Osteoblast (primary cell): ENCODE measurements at places on chromosomes 7 and 10. TPM values are rescaled to one million over a fixed set of nuclear protein-coding genes. Genes with fewer than 3 reads are reported as not detected.
A peak's percentile ranks its signal among the peaks of the same experiment; 100 is the strongest.

GRCh38 chr7:123689250-123689649 is 33.6 kb downstream of the LMOD2 start:
- H3K4me3 ChIP-seq: no peak overlapping the region
- no peaks in the 10 kb centered on the region for H3K27me3 ChIP-seq
- peaks cover 20% of the 10 kb centered on the region for H3K36me3 ChIP-seq
- H3K4me1 ChIP-seq: no peaks in the 10 kb centered on the region
- DNase-seq: no peak

DNA sequence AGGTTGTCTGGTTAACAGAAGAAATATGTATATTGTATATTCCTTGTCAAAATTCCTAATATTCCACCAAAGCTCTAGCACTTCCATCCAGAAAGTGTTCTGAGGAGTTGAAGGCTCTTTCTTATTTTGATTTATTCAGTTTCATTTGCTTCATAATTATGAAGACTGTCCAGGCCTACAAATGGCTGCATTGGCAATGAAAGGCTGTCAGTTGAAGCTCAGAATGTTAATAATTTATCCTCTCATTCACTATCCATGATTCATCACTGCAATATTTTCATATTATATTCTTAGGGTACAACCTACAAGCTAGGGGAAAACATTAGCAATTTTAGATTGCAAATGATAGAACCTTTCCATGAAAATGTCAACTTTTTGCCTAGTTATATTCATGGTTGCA is 57.3 kb downstream of the ARID5B start:
- peak overlapping the region; percentile 20 for H3K27ac ChIP-seq
- H3K4me1 ChIP-seq: peaks cover 23% of the 10 kb centered on the region
- H3K27me3 ChIP-seq: no peaks in the 10 kb centered on the region
- peaks cover 13% of the 10 kb centered on the region for H3K36me3 ChIP-seq
- peak; percentile 30 for DNase-seq

- no peak overlapping the region for H3K27ac ChIP-seq
- H3K36me3 ChIP-seq: no peaks in the 10 kb centered on the region
- H3K4me1 ChIP-seq: no peaks in the 10 kb centered on the region
- no peaks in the 10 kb centered on the region for H3K27me3 ChIP-seq
- H3K4me3 ChIP-seq: no peak overlapping the region
Observed at GRCh38 chr7:88669913-88670312, 89.6 kb upstream of the ZNF804B start.

- no peaks in the 10 kb centered on the region for H3K36me3 ChIP-seq
- no peaks in the 10 kb centered on the region for H3K4me1 ChIP-seq
- no peak overlapping the region for H3K4me3 ChIP-seq
- no peak overlapping the region for H3K27ac ChIP-seq
Observed at GRCh38 chr10:98713586-98713985, 266.9 kb upstream of the HPS1 start.

- no peak overlapping the region for H3K27ac ChIP-seq
- no peak for DNase-seq
- H3K27me3 ChIP-seq: peaks cover 8% of the 10 kb centered on the region
- H3K4me3 ChIP-seq: no peak overlapping the region
- no peaks in the 10 kb centered on the region for H3K36me3 ChIP-seq
Observed at GRCh38 chr10:13555884-13556510, 27.2 kb upstream of the BEND7 start.

- H3K4me3 ChIP-seq: no peak overlapping the region
- H3K36me3 ChIP-seq: no peaks in the 10 kb centered on the region
- H3K4me1 ChIP-seq: peaks cover 23% of the 10 kb centered on the region
- peak overlapping the region; percentile 87 for H3K27ac ChIP-seq
Observed at GRCh38 chr10:43930777-43931176, 282.1 kb upstream of the ZNF32 start.

Gene TEX36
- total RNA-seq: not detected in 2 replicates

Gene LIPM
- not detected in 2 replicates for total RNA-seq
